ENCODE measurements at places on chromosomes 1 and 21.

GRCh38 chr1:198543670-198544260, 3.3 kb upstream of the ATP6V1G3 start:
- no peak for DNase-seq

DNA sequence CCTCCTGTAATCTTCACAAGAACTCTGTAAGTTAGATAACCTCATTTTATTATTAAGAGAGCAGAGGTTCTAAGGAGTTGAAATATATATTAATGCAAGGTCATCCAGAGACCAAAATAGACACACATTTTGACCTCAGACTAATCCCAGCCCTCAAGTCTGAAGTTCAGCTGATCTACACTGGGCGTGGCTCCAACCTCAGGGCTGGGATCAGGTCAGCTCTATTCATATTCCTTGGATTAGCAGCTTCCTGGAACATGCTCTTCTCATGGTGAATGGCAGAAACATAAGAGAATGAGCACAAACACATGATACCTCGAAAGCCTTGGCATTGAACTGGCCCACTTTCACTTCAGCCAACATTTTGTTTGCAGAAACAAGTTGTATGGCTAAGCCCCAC, 200.8 kb upstream of the ST6GALNAC5 start:
- no peak for DNase-seq

DNA sequence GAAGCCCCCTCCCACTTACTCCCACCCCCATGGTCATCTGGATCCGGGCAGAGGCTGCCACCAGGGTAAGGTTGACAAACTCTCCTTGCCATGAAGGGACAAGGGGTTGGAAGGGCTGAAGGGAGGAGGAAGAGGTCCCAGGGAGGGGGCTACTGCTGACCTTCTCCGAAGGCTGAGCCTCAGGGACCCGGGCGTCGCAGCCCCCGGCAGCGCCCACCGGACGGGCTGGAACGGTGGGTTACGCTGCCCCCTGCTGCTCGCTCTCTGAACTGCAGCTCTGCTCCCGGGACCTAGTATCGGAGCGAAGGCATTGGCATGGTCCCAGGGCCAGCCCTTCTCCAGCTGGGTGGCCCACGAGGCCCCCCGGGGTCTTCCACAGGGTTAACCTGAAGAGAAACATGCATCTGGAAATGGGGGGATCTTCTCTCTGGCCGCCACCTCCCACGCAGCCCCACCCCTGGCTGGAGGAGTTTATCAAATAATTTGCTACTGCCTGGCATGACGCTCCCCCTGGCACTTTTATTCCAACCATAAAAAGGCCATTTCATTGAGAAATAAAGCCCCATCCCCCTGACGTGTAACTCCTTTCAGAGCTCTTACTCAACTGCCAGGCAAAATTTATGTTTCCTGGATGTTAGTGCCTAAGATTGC, 70.4 kb upstream of the TARDBP start:
- peak; percentile 71 for DNase-seq

- no peak for DNase-seq
Measured at GRCh38 chr1:152164517-152165136, 5.6 kb upstream of the RPTN start.

DNA sequence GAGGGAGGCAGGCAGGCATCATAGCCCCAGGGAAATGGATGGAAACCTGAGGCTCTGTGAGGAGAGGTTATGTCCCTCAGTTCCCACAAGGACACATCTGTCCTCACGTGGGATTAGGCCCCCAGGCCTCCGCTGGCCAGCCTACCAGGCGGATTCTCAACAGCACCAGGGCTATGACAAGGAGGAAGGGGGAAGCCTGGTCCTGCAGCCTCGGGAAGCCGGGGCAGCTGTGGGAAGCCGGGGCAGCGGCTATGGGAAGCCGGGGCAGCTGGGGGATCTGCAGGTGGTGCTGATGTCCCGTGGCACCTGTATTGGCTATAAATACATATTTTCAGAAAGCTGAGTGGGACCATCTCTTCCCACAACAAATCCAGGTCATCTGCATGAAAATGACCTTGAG, 19.7 kb downstream of the BSND start:
- no peak for DNase-seq

DNA sequence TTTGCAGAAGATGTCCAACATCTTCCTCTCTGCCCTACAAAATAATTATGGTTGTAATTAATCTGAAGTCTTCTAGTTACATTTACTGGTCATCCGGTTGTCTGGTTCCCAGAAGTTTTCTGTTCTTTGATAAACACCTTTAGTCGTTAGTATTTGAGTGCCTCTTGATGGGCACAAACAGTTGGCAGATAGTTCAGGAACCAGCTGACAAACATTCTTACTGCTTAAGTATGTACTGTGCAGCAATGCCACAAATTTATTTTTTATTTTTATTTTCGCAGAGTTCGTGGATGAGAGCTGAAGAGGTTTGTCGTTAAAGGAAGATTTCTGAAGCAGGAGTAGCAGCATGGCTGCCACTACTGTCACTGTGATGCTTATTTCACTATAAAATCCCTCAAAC, 84.7 kb downstream of the RABGAP1L start:
- no peak for DNase-seq

DNA sequence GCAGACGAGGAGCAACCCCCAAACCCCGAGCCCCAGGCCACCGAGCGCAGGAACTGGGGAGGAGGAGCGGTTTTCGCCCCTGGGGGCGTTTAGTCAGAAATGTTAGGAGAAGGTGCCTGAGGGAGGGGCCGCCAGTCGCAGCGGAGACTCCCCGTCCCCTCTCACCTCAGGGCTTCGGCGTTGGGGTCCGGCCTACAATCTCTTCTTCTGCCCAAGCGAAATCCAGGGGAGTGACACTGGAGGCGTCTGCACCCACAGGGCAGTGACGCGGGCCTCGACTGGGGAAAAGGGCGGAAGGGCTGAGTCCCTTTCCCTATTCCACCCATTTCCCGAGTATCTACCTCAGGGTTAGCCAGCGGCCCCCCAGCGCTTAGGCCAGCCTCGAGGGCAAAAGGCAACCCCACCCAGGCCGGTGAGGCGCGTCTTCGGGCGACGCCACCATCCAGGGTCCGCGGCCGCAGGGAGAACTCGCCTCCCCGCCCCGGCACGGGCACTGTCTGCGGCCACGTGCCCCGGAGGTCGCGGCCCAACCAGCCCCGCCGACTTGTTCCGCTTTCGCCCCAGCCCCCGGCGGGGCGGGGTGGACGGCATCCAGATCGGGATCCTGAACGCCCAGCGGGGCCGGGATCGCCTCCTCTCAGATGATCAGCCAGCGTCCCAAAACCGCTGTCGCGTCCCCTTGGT, 118.7 kb upstream of the BARHL2 start:
- DNase-seq, result no peak
